ENCODE measurements at places on chromosomes 1 and 21. TPM values are rescaled to one million over a fixed set of nuclear protein-coding genes. Genes with fewer than 3 reads are reported as not detected.
A peak's percentile ranks its signal among the peaks of the same experiment; 100 is the strongest.

Gene PSEN2
- polyA plus RNA-seq, result 23.4 TPM

Gene C1orf87
- polyA plus RNA-seq, result not detected

Gene NCAM2
- polyA plus RNA-seq, result not detected

Gene ACKR1
- polyA plus RNA-seq, result not detected

Gene PDE4B
- polyA plus RNA-seq, result 19.8 TPM

Gene PGLYRP4
- polyA plus RNA-seq, result not detected

Gene ELF3
- polyA plus RNA-seq, result 138 TPM

Gene NEGR1
- not detected for polyA plus RNA-seq

Gene FCAMR
- not detected for polyA plus RNA-seq

- no peak for DNase-seq
Observed at GRCh38 chr1:37064039-37064438, 29.7 kb upstream of the GRIK3 start.

DNA sequence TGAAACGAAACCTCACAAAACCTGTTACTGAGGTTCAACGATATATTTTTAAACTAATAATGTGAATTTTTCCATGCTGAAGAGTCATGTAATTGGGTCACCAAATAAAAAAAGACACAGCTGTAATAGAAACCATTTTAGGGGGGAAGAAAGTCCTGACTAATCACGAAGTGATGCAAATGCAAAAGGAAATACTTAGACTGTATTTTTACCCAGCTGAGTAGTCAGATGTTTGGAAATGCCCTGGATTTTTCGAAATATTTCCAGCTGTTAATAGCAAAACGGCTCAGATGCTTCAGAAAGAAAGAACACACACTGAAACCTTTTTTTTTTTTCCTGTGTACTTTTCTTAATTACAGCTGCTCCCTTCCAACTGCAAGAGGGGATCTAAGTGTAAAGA lies 210.3 kb downstream of the SETD4 start:
- DNase-seq, result no peak

GRCh38 chr1:78869136-78869535 lies 137.4 kb downstream of the ADGRL4 start:
- no peak for DNase-seq

DNA sequence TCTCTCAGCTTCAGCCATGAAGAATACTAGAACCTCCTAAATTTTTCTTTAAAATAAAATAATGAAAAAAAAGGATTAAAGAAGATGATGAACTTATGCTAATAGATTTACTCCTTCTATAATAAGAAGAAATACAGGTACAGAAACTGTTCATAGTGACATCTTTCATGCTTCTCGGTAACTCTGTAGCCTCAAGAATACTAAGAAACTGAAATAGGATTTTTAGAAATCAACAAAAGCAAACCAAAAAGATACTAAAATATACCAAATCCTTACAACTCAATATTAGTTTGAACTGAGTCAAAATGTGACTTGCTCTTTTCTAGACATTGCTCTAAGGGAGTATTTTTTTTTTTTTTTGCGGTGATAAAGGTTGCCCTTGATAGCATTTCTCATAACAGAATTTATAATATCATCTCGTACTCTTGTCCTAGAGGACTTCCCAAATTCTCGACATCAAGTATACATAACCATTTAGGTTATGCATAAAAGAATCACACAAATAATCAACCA lies 42.8 kb downstream of the ZZZ3 start:
- no peak for DNase-seq

GRCh38 chr1:85133565-85134159 lies 67.2 kb downstream of the SYDE2 start:
- no peak for DNase-seq

DNA sequence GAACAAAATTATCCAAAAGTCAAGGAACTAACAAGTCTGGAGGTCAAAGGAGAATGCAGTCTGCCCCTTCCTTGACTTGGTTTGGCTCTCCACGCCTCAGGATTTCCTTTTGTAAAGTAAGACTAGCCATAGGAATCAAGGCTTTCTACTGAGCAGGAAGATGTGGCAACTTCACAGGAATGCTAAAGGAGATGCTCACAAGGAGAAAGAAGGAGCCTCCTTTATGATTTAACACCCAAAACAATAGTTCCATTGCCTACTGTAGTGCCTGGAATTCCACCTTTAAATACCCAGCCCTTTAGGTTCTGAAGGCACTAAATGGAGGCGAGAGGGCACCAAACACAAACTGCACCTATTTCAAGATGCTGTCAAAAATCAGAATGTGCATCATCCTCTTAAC lies 176.3 kb upstream of the NFIA start:
- DNase-seq, result no peak

DNA sequence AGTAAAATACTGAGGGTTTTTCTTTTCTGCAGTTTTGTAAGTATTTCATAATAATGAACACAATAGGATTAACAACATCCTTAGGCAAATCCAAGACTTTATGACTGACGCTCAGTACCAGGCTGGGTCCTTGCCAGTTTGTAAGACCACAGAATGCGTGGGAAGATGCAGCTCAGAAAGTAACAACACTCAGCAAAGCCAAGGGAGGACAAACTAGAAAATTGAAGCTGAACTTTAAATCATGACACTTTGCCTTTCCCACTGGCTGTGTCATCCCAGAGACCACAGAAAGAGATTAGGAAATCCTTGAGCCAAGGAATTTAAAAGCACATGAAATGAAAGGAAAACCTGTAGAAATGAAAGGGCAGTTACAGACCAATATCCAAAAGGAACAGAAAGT lies 426.3 kb upstream of the CHRM3 start:
- no peak for DNase-seq

GRCh38 chr1:200684015-200684414 lies 14.3 kb upstream of the DDX59 start:
- no peak for DNase-seq

DNA sequence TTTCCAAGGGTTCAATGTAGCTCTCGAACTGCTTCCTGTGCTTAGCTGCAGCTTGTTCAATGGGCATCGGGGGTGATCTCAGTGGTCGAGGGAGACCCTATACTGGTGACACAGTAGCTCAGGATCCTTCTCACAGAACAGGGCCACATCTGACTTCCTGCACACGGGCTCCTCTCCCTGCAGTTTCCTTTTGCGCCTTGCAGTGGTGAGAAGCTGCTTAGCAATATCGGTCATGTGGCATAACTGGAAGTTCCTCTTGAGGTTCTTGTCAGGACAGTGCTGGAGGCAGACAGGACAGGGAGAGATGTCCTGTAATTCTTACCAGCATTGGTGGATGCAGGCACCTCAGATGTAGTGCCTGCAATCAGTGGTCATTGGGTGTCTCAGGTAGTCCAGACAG lies 140.5 kb upstream of the MAP1LC3C start:
- no peak for DNase-seq

GRCh38 chr1:17683598-17683997 lies 71.5 kb upstream of the ACTL8 start:
- DNase-seq, result no peak

- DNase-seq, result no peak
Observed at GRCh38 chr1:111873460-111874030, 115.9 kb downstream of the KCND3 start.

- no peak for DNase-seq
Observed at GRCh38 chr1:72322910-72323309, 40.6 kb upstream of the NEGR1 start.

DNA sequence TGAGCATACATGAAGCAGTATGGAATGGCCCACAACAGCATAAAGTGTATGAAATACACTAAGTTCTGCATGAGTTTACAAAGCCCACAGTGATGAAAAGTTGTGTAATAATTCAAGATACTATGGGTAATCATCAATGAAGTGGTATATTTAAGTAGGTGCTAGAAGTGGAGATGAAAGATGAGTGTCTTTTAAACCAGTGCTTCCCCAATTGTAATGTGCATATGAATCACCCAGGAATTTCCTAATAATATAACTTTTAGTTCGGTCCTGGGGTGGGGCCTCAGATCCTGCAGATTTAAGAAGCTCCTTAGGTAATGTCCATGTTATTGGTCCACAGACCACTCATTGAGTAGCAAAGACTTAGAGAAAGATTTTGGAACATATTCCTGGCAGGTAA lies 184.9 kb downstream of the DUSP10 start:
- no peak for DNase-seq

DNA sequence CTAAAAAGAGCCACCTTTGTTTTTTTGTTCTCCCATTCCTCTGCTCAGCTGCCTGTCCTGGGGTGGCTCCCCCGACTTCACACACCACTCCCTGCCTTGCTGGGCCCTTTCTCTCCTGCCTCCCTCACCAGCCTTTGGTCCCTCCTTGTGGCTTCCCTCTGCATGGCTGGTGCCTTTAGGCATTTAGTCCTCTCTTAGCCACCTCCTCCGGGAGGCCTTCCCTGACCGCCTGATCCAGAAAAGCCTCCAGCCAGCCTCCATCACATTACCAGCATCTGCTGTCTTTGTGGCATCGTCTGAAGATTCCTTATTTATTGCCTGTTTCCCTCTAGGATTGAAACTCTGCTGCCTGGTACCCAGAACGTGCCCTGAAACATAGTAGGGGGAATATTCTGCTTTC lies 46.2 kb upstream of the ACOT11 start:
- no peak for DNase-seq

- no peak for DNase-seq
Observed at GRCh38 chr21:31855180-31855579, 17.6 kb upstream of the HUNK start.

- DNase-seq, result peak; percentile 30
Observed at GRCh38 chr1:8706995-8707396, 110.4 kb downstream of the RERE start.

GRCh38 chr1:110069404-110070281 lies 829 bp downstream of the ALX3 start:
- DNase-seq, result no peak

GRCh38 chr1:119327450-119328155 lies 41.0 kb upstream of the HAO2 start:
- no peak for DNase-seq

DNA sequence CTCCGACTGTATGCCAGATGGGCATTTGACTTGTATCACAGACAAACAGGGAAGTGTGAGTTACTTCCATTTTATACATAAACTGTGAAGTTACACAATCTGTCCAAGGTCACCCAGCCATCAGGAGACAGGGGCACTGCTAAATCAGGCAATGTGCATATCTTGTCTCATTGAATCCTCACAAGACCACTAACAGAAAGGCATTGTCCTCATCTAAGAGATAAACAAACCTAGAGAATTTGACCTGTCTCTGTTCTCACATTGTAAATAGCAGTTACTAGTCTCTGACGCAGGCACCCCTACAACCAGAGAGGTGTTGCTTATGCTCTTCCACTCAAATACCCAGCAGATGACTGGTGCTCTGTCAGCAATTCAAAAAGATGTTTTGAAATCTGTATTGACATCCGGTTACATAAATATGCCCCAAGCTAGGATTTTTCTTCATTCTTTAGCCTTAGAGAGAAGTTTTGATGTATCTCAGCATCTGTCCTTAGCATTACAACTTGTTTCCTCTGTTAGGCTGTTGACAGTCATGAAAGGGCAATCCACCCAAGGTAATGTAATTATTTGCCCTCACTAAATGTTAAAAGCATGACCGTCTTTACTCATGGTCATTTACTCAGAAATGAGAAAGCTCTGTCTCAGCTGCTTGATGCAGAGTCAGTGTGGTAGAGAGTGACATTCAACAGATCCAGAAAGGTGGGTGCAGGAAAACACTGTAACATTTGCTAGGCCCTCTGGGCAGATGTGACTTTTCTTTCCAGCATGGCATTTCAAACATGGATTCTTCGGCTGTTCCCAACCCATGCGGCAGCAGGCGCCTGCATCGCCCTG lies 51.9 kb upstream of the ZNF326 start:
- DNase-seq, result peak; percentile 93

GRCh38 chr1:6256645-6257044 lies 4.3 kb downstream of the GPR153 start:
- DNase-seq, result no peak

- no peak for DNase-seq
Observed at GRCh38 chr1:77825131-77825709, 45.8 kb downstream of the MIGA1 start.

- DNase-seq, result no peak
Observed at GRCh38 chr1:38889589-38889988, 8.2 kb upstream of the GJA9 start.

Data from A549 (cell line).